ENCODE measurements at places on chromosomes 11 and 22.

- no peak for DNase-seq
Observed at GRCh38 chr22:42296883-42297282, 26.4 kb upstream of the TCF20 start.

DNA sequence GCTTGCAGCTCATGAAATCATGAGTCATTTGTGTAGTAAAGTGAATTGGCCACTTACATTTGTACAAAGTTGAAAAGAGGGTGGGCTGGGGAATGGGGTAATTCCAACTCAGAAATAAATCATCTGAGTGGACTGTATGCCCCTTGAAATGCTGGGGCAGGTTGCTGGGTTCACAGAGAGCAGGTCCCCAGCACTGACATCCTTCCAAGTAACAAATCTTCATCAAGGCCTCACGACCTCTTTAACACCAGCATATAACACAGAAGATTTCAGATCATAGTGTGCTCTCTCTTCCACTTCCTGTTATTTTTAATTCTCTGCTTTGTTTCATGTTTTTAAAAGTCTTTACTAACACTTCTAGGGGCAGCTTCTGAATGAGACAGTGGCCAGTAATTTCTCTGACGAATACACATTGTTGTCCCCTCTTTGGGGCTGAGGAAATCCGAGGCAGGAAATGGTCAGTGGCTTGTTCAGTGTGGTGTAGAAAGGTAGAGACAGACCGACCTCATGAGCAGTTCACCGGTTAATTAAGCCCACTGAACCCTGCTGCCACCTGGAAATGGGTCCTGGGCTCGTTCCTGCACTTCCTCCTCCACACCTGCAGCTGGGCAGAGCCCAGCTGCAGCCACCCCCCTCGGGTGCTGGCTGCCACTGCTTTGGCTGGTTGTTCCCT is 127.7 kb downstream of the MAML2 start:
- peak; percentile 30 for DNase-seq

DNA sequence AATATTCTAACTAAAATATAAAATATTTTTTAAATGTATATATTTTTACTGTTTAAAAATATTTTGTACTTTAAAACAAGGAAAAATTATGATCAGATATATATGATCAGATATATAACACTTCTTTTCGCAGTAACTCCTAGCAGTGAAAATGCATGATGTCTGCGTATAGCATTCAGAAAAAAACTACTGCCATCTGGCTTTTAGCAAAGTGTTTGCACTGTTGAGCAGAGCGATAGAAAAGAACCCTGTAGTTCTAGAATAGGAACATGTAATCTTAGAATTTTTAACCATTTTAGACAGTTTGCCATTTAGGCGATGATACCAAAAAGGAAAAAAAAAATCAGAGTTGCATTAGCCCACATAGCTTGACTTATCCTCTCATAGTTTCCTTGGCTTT is 370.4 kb upstream of the ANO3 start:
- DNase-seq = no peak

- DNase-seq = no peak
Observed at GRCh38 chr11:117551761-117552343, 224.2 kb downstream of the CEP164 start.

GRCh38 chr11:102653744-102654291 is 28.7 kb upstream of the MMP20 start:
- DNase-seq = no peak

GRCh38 chr22:29563652-29564460 is 10.3 kb upstream of the THOC5 start:
- DNase-seq = no peak

GRCh38 chr22:37485395-37486223 is 575 bp downstream of the MFNG start:
- no peak for DNase-seq
